ENCODE measurements at places on chromosomes 3 and 15. TPM values are rescaled to one million over a fixed set of nuclear protein-coding genes. Genes with fewer than 3 reads are reported as not detected.

DNA sequence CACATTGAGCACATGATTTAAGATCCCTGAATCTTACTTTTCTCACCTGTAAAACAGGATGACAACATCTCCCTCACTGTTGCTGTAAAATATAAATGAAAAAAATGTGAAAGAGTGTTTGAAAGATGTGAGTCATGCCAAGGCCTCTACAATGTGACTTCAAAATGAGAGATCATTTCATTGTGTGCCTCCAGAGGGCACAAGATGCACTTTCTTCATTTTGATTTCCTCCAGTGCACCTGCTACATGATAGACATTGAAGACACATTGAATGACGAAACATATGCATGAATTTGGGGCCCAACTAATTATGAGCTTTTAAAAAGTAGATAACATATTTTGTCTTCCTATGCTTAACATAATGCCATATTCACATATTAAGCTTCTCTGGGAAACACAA, 170.3 kb downstream of the MOBP start:
- peak; percentile 47 for DNase-seq

GRCh38 chr3:50164984-50165909, 10.1 kb downstream of the SEMA3F start:
- DNase-seq: no peak

DNA sequence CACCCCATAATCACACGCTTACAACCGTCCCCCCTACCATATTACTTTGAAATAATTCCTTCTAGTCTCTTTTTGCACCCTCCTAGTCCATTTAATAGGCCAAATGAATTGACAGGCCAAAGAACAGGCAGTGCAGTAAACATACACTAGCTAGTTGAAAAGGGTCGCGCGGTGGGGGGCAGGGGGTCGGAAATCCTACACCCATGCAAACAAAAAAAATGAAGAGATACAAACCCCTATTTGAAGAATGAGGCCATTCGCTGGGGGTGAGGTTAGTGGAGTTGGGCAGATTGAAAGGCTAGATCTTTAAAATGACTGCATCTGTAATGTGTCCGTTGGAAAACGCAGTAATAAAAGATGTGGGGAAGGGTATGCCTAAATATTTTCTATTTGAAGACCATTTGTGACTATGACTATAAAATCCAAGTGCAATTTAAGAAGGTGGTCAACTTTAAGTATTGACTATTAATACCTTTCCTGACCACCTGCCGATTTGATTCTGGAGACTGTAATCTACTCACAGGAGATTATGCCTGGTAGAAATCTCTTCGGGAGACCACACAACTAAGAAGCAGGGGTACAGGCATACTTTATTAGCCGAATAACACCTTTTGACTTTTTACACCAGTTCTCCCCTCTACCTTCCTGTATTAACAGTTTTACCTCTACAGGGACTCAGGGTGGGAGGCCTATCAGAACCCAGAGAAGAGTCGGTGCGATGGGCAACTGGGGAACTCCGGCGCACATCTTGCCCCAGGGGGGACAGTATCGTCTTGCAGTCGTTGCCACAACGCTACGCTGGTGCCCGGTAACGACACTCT, 762 bp upstream of the ARL6 start:
- DNase-seq: no peak

The ERICH6 gene
- not detected for total RNA-seq

DNA sequence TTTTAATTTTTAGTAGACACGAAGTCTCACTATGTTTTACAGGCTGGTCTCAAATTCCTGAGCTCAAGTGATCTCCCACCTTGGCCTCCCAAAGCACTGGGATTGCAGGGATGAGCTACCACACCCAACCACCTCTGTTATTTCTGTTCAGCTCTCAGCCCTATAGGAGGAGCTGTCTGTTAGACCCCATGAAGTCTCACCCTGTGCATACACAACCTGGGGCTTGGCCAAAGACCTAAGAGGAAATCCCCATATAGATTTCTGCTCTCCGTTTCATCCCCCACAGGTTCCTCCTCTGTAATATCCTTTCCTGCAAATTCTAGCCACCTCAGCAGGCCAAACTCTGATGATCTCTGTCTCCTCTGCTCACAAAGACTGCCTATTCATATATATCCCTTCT, 56.6 kb upstream of the CTDSPL2 start:
- DNase-seq: no peak

DNA sequence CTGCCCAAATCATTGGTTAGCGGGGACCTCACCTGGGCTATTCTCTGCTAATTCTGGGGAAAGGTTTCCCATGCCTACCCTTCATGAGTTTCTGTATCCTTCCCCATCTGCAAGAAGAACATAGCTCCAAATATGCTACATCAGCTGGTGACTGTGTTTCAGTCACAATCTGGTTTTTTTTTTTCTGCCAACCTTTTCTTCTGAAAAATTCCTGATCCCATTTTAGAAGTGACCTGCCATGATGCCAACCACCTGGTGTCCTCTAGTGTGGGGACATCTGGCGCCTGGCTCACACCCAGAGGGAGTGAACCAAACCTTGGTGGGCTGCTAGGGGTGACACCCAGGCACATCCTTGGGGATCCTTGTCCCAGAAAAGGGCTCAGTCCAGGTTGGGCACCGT, 76.1 kb downstream of the CHRD start:
- no peak for DNase-seq

DNA sequence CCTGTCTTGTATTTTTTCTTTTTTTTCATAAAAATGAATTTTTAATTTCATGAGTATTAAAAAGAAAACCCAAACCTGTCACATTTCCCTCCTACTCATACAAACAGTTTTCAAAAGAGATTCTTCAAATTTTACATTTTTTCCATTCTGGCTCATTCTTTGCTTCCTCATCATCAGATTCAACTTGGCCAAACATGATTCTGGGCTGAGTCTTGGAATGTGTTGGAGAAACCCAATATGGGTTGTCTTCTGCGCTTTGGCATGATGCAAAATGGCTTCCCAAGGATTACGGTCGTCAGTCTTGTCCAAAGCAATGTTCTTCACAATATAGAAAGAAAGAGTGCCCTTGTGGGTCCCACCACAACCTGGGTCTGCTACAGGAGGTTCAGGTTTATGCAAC, 12.4 kb upstream of the TM4SF4 start:
- DNase-seq: no peak

DNA sequence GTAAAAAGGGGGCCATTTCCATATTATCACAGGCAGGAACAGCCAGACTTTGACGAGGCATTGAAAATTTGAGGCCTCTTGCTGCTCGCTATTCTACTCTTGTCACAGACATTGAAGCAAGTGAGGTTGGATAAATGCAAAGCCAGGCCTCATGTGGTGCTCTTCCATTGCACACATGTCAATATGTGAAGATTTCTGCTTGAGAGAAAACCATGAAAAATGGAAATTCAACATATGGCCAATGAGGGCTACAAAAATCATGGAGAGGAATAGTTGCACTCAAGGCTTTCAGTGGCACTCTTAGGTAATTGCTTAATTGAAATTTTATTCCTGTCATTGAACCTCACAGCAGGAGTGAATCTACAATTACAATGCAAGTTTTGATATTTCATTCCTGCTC, 185.6 kb upstream of the MBNL1 start:
- DNase-seq: no peak

The SYNM gene
- total RNA-seq: under 0.01 TPM

DNA sequence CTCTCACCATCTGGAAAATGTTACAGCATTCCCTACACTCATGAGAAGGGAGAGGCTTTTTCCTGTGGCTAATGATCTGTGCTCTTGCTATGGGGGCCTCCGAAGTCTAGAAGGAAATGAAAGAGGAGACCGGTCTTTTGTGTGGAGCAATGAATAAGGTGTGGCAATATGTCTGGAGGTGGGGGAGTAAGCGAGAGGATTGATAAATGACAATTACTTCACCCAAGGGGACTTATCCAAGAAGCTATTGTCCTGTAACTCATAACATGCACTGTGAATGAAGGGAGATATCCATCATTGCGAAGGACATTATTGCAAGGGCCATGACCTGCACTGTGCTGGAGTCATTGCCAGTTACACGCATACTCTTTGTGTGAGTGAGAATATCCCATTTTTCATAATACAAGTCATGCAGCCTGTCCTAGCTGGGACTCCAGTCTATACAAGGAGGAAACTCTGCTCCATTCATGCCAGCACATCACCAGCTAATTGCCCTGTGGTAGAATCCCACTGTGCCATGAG, 37.7 kb upstream of the SYNPR start:
- no peak for DNase-seq

- DNase-seq: no peak
Observed at GRCh38 chr3:58679446-58679845, 12.9 kb upstream of the FAM3D start.

The MME gene
- total RNA-seq: 3.0 TPM

All from hematopoietic multipotent progenitor cell (in vitro differentiated cells).